ENCODE measurements at places on chromosomes 7 and 10.
A peak's percentile ranks its signal among the peaks of the same experiment; 100 is the strongest.

- no peak for DNase-seq
Observed at GRCh38 chr7:104111271-104111670, 96.5 kb downstream of the ORC5 start.

DNA sequence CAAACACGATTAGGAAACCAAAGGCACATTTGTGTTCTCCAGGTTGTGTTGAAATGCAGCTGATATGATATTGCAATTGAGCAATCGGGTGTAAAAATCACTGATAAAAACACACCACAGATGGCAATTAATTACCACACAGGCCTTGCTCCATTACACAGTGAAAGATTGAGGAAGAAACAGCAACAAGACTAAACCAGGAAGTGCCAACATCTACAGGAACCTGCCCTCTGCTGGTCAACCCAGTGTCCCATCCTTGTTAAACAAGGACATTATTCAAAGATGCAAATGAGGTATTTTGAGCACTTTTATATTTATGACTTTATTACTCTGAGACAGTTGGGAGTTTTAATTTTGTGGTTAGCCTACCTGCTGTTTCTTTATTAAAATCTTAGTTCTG, 765.6 kb upstream of the GHITM start:
- no peak for DNase-seq

DNA sequence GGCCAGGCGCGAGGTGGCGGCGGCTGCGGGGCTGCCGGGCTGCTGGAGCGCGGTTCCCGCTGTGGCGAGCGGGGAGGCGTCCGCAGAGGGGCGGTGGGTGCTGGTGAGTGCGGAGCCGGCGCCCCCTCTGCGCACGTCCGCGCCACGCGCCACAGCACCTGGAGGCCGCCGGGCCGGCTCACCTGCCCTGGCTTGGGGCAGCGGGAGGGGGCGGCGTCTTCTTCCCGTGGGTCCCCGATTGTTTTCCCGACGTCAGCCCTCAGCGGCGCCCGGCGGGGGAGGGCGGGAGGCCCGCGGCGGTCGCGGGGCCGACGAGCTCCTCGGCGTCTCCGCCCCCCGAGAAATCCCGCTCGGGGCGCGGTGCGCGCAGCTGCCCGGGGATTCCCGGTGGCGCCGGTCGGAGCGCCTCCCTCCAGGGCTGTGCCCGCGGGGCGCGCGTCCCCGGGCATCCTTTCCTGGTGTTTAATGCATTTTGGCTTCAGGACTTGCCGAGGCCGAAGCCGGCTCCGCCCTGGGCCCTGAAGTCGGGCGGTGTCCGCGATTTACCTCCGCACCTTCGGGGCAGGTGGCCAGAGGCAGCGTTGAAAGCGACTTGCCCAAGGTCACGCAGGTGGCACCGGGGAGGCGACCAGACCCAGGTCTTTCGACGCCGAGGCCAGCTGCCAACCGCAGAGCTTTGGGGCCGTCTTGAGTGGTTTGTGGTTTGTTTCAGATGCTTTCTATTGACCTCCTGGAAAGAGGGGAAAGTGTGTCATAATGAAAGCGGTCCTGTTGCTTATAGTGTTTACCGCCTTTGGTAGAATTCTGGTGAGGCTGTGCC, 561 bp downstream of the PLEKHA1 start:
- peak; percentile 33 for DNase-seq

GRCh38 chr7:78862411-78862900, 591.0 kb downstream of the MAGI2 start:
- no peak for DNase-seq

DNA sequence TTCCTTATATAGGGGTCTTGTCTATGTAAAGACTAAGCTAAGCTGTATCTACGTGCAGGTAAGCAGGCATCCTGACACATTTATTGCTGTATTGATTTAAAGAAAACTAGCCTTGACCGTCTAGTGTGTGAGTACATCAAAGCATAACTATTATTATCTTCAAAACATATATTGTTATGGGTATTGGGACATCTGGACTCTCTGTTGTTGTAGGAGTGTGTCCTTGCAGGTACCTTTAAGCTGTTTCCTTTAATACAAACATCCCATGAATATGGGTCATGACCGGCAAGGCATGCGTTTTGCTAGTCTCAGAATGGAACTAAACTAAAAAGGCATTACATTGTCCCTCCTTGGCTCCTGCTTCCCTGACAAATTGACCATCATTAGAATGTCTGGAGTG, 35.1 kb upstream of the AKR1E2 start:
- no peak for DNase-seq

DNA sequence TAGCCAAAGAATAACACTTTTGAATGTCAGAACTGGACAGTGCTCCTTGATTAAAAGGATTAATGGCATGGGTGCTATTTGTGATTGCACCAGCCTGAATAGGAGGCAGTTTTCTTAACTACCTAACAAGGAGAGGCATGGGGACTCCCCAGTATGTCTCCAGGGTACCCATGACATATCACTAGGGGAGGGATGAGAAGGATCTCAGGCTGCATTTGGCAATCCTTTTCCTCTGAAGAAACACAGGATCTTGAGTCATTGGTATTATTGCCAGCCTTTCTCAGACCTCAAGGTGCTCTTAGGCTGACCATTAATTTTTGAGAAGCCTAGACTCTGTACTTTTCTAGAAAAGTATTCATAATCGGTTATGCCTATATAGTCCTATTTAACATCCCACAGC, 77.5 kb upstream of the NPVF start:
- DNase-seq: no peak

DNA sequence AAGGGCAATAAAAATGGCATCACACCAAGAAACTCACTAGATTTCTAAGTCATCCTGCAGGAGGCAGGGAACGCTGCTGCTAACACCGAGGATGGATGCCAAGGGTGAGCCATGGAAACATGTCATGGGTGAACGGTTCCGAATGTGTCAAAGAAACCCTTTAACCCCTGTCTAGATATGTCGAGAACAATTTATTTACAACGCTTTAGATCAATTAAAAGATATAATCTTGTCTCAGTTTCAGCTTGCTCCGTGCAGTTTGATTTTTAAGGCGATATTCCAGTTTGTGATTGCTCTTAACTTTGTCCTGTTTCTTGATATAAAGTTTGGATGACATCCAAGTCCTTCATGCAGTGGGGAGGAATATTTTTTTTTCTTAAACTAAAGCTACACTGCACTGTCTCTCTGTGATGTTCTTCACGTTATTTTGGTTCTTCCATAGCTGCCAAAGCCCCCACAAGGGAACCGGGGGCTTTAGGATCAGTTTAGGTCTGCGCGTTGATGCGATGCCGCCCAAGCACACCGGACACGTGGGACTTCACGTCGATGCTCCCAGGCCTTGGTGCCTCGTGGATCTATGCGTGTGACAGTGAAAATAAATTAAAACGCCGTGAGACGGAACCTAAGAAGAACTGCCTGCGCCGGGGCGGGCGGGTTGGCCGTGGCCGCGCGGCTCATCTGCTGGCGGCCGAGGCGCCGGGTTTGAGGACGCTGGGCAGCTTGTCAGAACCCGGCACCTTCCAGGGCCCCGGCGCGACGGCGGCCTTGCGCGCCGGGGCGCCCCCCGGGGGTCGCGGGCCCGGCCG, 220.3 kb downstream of the PHTF2 start:
- no peak for DNase-seq

- DNase-seq: no peak
Observed at GRCh38 chr7:105650382-105650970, 69.2 kb upstream of the EFCAB10 start.

DNA sequence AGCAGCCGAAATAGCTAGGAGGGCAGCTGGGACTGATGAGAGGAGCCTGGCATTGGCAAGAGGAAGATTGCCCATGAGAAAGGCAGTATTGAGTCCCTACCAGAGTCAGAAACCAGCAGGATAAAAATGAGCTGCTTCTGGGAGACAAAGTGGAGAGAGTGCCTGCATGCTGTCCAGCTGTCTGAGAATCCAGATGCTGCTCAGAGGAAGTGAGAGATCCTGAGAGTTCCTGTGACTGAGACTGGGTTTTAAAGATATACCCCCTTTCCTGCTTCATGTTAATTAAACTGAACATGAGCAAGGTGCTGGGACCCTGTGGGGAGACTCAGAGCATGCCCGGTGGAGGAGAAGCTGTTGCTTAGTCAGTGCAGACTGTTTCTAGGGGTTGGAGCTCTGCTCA, 107.5 kb downstream of the KIF20B start:
- no peak for DNase-seq

GRCh38 chr7:91082852-91083495, 181.3 kb upstream of the FZD1 start:
- DNase-seq: no peak

GRCh38 chr7:91357379-91357778, 93.1 kb downstream of the FZD1 start:
- DNase-seq: no peak

DNA sequence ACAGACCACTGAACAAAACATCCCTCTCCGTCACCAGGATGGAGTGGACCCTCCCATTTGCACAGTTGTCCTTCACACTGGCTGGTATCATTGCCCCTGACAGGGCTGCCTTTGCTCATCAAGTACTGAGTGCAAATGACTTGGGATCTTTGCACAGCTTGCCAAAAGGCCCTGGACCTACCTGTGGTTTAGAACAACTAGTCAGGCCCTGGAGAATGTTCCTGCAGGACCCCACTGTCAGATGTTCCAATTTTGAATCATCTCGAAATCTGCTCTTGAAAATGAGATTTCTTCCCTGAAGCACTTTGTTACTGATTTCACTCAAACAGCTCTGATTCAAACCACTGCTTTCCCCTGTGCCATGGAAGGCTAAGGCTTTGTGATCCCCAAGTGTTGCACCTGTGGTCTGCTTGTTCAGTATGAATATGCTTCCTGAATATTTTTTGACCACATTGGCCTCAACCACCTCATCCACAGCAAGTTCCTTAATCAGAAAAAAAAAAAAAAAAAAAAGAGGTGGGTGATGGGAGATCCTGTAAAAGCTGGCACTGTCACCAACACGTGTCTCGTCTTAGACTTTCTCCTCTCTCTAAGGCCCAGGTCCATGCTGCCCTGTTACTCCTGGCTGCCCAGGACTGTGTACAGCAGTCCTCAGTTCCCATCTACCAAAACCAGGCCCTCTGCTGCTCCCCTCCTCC, 2.7 kb upstream of the AOAH start:
- no peak for DNase-seq
